ENCODE measurements at places on chromosomes 12 and 14.

DNA sequence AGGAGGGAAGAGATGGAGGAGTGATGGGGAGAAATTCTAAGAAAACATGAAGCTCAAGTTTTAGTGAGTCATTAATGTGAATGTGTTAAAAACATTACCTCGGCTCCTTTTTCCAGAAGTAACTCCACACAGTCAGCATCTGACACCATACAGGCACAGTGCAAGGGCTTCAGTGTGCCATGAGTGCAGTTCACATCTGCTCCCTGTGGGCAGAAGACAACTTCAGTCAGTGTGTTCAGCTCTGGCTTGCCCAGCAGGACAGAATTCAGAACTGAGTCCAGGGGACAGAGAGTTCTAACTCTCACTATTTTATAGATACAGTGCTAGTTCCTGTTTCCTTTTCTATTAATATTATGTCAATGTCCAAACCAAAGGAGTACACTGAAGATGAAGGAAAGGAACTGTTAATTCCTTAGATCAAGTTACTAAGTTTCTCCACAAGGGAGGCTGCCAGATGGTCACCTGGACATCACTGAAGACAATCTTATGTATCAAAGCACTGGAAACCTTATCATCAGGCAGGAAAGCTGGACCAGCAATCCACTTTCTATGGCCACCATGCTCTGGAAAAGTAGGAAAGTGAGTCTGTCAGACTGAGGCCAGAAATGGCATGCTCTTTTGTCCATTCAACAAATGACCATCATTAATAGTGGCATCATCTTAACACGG is 6.1 kb downstream of the ASB8 start:
- DNase-seq, result no peak

DNA sequence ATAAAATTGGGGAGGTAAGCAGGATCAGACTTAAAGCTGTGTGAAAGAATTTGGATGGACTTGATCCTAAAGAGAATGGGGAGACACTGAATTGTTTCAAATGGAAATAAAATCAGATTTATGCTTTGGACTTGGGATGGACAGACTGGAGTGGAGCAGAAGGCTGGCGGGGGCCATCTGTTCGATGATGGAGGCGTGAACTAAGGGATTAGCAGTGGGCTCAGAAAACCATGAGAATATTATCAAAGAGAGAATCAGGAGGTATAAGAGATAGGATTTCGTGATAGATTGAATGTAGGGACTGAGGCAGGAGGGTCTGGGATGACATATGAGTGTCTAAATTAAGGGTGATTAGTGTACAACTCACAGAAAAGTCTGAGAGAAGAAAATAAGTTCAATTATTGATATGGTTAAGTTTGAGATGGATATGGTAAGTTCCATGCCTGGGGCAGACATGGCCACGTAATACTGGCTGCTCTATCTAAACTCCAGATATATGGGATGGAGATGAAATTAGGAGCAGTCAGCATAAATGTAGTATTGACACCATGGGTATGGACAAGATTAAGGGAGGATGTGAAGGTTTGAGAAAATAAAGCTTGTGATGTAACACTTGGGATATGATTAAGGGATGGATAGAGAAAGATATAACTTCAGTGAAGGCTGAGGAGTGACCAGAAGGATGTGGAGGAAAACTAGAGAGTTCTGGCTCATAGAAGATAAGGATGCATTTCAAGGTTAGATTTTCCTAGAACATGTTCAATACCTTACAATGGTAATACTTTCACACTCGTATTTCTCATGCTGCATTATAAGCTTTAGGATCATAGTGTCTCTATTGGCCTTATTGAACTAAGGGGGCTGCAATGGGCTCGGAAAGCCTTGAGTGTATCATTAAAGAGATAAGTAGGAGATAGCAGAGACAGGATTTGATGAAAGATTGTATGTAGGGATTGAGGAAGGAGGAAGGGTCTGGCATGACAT is 1.0 kb upstream of the TSSK4 start:
- no peak for DNase-seq

DNA sequence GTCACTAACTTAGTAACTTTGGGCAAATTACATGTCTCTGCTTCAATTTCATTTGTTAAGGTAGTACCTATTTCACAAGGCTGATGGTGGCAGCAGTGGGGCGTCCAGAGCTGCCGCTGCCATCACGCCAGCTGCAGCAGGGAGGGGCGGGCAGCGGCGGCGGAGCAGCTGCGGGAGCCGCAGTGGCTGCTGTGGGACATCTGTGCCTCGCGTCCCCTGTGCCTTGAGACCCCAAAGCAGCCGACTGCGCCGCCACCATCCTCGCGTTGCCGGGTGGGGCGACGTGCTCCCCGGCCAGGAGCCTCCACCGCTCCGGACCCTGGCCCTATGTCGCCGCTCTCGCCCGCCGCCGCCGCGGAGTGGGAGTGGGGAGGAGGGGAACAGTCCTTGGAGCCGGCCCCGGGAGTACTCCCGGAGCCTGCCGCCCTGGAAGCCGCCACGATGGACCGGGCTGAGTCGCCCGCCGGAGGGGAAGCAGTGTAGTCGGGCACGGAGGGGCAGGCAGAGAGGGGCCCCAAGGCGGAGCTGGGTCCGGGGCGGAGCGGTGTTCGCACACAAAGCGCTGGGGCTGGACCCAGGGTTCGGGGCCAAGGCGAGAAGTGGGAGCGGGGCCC is 51.4 kb downstream of the A2M start:
- peak; percentile 80 for DNase-seq

DNA sequence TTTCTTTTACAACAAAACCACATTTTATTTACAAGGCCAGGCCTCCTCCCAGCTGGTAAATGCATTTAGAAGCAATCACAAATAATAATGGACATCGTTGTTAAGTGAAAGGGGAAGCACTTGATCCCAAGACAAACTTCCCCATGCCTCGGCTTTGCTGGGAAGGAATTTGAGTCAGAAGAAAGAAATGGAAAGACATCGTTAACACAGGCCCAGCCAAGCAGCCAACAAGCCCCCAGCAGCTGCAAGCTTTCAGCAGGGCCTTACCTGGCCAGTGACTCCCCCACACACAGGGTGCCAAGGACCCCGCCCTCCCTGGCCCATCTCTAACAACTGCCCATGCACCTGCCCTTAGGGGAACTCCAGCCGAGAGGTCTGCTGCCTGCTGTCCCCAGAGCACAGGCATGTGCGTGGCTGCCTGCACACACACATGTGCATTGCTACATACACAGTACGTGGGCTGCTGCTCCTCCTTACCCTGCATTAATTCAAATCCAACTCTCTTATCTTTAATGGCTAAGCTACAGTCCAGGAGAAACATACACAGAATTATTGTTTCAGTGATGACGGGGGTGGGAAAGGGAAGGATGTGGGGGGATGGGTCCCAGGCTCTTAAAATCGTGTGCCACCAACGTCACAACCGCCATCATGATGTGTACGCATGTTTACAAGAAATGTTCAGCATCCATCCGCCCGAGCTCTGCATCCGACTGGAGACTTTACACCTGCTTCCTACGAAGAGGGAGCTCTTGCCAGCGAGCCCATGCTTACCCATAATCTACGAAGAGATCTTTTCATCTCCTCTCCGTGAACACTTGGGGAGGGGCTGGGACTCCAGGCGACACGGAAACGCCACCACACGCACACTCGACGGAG is 9.8 kb downstream of the BCL11B start:
- no peak for DNase-seq

DNA sequence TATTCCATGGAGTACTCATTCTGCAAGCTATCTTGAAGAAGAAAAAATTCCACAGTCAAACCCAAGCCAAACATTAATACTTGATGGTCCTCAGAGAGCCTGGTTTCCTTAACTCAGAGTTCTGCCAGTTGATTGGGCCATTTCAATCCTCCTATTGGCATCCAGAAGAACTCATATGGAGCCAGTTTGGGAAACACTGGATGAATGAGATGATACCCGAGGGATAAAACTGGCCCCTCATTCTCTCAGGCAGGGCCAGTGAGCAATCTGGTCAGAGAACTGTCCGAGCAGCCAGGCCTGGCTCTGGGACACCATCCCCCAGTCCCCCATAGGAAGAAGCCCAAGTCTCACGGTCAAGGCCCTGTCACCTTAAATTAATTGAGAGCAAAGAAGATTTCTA is 48.8 kb downstream of the NUAK1 start:
- DNase-seq, result no peak

DNA sequence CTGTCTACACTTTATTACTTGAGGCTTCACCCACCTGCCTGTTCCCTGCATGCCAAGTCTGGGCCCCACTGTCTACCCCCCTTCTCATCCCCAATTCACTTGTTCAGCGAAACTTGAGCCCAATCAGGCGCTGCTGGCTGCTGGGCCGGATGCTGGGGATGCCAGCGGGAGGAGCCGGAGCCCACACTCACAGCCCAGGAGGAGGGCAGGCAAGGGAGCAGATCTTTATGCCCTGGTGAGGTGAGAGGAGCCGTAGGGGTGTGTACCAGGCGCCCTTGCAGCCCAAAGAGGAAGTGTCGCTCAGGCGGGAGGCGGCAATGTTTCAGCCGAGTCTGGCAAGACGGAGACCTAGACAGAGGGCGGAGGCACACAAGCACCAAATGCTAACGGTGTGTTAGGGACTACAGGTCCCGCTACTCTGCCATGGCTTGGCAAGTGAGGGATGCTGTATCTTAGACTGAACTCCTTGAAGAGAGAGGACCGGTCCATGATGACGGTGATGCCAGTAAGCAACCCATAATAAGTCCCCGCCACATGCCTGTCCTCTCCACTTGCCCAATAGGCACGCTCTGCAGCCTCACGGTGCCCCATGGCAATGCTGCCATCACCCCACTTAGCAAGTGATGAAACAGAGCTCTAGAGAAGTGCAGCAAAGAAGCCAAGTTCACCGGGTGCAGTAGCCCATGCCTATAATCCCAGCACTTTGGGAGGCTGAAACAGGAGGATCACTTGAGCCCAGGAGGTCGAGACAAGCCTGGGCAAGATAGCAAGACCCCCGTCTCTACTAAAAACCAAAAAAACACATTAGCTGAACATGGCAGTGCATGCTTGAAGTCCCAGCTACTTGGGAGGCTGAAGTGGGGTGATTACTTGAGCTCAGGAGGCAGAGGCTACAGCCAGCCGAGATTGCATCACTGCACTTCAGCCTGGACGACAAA is 41.6 kb downstream of the LRRC74A start:
- peak; percentile 59 for DNase-seq

- peak; percentile 15 for DNase-seq
Observed at GRCh38 chr12:114403011-114403689, 2.8 kb downstream of the TBX5 start.

DNA sequence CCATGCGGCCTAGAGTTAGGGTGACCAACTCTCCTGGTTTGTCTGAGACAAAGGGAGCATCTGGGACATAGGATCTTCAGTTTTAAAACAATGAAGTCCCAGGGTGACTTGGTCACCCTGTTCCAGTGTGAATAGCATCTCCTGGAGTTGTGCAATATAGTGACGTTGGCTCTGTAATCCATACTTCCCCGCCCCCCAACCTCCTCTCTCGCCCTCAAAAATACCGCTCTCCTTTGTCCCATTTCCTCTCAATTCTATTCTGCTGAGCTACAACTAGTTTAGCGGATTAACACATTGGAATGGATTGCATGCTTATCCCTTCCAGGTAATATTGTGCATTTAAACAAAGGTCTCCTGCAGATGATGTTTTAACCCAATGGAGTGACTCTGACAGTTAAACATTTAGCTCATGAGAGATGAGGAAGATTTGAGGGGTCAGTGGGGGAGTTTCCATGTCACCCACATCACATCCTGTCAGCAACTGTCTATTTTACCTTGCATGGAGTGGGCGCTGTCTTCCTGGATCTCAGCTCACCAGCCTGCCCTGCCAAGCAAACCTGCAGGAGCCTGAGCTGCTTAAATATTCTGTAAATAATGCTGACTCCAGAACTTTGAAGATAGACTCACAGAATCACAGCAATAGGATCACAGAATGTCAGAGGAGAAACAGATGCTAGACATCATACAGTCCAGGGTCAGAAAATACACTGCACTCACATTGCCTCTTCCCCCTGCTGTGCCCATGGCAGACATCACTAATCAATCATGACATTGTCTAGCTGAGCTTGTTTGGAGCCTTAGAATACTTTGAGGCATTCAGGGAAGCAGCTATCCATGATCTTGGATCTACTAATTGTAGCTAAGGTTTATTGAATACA is 43.0 kb downstream of the MAP1LC3B2 start:
- no peak for DNase-seq

GRCh38 chr14:47526591-47527244 is 148.7 kb downstream of the MDGA2 start:
- no peak for DNase-seq

DNA sequence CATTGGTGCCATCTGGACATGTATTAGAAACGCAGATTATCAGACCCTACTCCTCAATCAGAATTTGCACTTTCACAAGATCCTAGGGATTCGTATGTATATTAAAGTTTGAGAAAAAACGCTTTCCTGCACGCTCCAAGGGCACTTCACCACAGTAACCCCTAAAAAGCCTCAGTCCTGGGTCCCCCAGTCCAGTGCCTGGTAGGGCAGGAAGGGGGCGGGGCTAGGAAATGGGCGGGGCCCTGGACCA is 369 bp downstream of the DEPDC4 start:
- DNase-seq, result no peak

GRCh38 chr12:93713060-93713459 is 35.9 kb downstream of the CRADD start:
- no peak for DNase-seq

DNA sequence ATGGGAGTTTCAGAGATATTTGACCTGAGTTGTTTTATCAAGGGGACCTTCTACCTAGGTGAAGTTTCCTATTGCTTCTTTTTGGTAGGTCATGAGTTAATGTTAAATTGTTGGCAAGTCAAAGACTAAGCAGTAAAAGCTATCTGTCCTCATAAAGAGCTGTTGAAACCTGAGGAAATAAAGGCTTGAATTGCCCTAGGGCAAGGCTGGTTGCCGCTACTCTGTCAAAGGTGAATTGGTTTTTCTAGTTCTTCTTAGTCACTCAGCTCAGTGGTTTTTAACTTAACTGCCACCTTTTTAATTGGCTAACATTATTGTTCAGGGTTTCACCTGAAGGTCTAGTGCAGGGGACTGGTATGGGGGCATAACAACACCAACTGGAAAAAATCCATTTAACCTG is 441.6 kb upstream of the FBXO33 start:
- no peak for DNase-seq

DNA sequence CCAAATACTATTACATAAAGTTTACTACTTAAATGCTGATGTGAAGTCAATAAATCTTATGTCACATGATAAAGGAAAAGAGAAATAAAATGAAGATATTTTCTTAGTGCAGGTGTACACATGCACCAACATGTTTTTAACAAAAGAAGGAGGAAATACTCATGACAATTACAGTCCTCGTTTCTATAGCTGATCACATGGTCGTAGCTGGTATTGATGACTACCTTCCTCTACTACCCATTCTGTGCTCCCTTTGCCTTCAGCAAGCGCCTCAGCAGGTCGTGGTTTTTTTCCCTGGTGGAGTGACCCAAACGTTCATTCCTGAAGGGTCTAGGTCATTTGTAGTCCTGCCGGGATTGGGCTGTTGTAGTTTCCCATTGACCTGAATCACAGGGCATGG is 25.4 kb upstream of the SLC10A1 start:
- no peak for DNase-seq

GRCh38 chr12:66428261-66428660 is 126.0 kb downstream of the HELB start:
- DNase-seq, result no peak

Data from GM13976 (cell line).